ACHN (cell line): ENCODE measurements at places on chromosomes 4 and X.

DNA sequence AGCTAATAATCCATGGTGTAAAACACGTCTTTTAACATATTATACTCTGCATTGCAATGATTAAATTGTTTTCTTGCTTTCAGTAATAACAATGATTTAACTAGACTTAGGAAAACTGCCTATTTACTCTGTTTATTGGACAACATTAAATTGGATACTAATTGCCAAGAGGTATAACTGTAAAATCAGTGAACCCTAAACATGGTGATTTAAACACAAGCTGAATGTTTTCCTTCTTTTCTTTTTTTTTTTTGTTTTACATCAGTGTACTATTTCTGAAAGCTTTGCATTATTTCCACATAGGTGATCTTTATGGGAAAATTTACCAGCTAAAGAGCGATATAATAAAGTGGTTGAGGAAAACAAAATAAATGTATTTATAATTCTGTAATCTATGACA lies 276.7 kb downstream of the PCDH7 start:
- no peak for DNase-seq

- DNase-seq, result no peak
Observed at GRCh38 chr4:76279462-76279861, 27.1 kb upstream of the STBD1 start.

DNA sequence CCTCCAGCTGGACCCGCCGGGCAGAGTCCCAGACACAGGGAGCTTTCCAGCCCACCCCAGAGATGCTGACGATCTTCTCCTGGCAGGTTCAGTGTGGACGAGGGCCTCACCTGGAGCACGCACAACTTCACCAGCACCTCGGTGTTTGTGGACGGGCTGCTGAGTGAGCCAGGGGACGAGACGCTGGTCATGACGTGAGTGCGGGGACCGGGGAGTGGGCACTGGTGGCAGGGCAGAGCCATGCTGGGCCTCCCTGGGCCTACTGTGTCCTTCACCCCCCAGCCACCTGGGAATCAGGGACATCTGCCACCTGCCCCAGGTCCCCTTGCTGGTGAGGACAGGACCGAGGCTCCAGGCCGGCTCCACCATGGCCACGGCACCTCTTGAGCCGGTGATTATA lies 235.6 kb downstream of the AFAP1 start:
- no peak for DNase-seq

GRCh38 chr4:156223985-156224384 lies 270.3 kb upstream of the CTSO start:
- DNase-seq, result no peak

DNA sequence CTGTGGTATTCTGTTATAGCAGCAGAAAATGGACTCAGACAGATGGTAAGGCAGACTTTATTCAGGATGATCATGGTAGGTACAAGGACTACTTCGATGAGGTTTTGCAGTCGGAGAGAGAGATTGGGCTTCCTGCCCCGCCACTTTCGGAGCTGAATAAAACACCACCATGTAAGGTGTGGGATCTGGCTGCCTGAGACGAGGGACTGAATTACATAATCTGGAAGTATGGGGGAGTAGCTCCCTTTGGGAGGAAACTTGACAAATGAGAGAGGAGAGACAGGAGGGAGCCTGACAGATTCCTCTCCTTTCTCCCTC lies 255.5 kb upstream of the GATB start:
- no peak for DNase-seq

- DNase-seq, result no peak
Observed at GRCh38 chr4:153969542-153969941, 180.7 kb upstream of the SFRP2 start.

DNA sequence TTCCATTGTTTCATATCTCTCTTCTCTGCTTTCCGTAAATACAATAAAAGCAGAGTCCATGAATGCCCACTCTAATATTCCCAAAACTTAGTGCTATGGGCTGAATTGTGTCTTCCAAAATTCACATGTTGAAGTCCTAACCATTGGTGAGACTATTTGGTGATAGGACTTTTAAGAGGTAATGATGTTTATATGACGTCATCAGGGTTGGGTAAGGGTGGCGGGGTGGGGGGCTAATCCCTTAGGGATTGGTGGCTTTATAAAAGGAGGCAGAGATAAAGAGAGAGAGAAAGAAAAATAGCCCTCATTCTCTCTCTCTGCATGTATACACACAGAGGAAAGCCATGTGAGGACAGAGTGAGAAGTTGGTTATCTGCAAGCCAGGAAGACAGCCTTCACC lies 722.2 kb downstream of the DMD start:
- no peak for DNase-seq

- DNase-seq, result no peak
Observed at GRCh38 chr4:3384391-3384770, 57.4 kb upstream of the HGFAC start.

DNA sequence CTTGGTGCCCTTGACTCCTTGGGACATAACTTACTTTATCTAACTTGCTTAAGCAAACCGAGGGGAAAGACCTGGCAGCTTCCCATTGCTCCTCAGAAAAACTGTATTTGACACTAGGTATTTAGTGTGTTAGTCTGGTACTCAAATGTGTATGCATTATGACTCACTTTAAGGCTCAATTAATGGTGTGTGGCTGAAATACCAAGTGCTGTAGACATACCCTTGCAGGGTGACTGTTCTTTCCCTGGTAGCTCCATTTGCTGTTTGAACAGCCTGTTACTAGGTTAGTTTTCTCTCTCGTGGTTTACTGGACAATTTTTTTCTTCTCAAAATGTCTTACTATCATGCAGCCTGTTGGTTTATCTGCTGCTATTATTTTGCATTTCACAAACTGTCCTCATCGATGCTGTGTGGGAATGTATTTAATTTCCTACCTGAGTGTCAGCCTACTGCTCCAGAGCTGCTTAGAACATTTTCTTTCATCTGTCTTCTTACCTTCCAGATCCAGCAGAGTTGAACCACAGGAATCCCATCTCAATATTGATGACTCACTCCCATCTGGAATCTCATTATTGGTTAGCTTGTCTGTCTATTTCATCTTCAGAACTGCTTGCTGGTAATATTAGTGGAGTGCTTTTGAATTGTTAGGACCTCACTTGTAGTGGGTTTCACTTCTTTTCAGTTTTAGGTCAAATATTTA lies 158.0 kb upstream of the FAT1 start:
- DNase-seq, result peak; percentile 70

DNA sequence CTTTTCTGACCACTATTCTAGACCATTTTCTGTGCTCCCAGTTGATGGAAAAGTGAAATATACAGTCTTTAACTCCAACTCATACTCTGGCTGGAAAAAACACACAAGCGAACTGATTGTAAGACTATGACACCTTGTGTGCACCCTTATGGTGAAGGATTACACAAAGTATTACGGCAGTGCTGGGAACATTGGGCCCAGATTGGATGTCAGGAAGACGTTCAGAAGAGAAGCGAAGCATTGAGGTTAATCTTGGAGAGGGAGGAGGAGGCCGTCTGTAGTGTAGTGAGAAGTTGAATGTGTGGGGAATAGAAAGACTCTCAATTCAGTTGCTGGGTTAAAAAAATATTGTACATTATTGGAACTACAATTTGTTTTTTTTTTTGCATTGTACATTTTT lies 50.0 kb downstream of the GRIA2 start:
- DNase-seq, result no peak

DNA sequence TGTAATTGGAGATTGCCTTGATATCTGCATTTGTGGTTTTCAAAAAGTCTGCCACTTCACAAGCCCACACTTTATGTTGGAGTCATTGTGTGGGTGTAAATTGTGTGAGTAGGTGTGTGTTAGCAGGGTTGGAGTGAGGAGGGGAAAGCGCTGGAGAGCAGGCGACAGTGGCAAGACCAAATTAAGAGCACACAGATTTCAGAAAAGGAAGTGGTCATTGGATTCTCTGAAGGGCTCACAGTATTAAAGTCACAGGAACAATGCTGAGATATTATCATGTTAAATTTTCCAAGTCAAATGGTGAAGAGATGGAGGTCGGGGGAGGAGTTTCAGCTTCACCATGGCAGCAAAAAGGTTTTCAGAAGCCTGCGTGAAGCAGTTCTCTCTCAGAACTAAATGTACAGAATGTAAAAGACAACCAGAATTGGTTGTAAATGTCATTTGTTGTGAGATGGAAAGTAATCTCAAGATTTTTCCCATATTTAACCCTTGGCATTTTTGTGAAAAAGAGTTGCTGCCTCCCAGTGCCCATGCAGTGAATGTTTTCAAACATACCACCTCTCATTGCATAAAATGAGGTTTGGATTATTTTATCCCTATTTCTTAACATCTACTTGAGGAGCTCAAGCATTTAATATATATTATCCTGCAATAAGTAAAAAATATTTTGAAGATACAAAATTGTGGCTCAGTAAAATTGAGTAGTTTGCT lies 265.9 kb downstream of the ZNF674 start:
- DNase-seq, result no peak

GRCh38 chr4:99408346-99408745 lies 26.8 kb downstream of the ADH7 start:
- DNase-seq, result no peak

DNA sequence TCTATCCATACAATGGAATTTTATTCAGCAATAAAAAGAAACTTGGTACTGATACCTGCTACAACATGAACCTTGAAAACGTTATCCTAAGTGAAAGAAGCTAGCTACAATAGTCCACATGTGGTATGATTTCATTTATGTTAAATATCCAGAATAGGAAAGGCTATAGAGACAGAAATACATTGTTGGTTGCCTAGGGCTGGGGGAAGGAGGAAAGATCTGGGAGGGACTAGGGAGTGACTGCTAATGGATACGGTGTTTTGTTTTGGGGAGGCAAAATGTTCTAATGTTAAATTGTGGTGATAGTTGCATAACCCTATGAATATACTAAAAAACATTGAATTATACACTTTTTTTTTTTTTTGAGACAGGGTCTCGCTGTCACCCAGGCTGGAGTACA lies 141.1 kb upstream of the ARX start:
- DNase-seq, result no peak

GRCh38 chr4:66804979-66805378 lies 740.3 kb downstream of the CENPC start:
- no peak for DNase-seq

DNA sequence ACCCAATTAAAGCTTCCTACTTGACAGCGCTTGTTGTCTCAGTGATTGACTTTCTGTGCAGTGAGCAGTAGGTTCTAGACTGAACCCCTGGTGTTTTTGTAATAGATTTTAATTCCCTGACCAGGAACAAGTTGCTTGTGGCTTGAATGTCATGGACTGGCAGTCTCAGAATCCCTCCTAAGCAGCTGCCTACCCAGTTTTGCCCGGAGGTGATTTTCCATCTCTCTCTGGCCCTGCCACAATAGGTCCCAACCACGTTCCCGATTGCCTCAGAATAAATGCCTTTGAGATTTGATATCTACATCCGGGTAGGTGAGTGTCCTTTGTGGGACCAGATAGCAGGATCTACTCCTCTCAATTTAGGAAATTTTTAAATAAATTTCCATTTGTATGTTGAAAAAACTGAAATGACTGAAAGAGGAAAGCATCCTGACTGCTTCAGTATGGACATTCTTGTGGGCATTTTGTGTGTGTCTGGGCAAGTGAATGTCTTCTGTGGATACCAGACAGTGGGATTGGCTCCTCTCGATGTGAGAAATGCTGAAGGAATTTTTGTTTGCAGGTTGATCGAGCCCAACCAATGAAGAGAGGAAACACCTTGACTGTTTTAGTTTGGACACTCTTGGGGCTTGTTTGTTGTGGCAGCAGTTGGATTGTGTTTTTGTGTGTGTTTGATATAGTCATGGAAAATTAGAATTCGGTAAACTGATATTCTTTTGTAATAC lies 1607.4 kb downstream of the C4orf33 start:
- no peak for DNase-seq

- DNase-seq, result no peak
Observed at GRCh38 chr4:87489678-87490077, 39.5 kb downstream of the SPARCL1 start.

DNA sequence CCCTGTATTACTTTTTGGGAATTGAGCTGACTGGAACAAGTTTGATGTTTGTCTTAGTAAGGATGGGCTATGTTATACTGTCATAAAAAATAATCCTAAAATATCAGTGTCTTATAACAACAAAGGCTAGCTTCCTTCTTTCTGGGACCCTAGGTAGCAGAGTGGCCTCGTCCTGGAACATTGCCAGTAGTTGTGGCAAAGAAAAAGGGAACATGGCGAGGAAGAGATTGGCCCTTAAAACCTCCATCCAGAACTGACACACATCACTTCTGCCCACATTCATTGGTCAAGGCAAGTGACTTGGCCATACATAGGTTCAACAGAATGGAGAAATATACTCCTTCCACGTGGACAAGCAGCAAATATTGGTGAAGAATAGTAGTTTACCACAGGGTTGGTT lies 287.9 kb downstream of the PPP1R2C start:
- no peak for DNase-seq

- peak; percentile 46 for DNase-seq
Observed at GRCh38 chr4:47032405-47033106, 1.2 kb downstream of the GABRB1 start.

- no peak for DNase-seq
Observed at GRCh38 chr4:22500128-22500611, 15.7 kb downstream of the ADGRA3 start.

DNA sequence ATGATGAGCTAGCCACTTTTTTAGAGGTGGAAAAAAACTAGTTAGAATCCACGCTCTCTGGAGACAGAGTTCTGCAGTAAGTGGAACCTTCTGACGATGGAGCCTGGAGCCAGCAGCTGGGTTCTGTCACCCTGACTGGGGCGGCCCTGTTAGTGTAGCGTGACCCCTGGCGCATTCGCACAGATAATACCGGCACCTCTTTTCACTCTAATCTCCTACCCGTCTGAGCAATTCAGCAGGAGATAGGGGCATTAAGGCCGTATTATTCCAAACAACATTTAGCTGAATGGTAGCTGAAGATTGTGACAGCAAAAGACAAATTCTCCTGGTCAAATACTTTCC lies 292.6 kb downstream of the FBXO8 start:
- no peak for DNase-seq

- DNase-seq, result no peak
Observed at GRCh38 chr4:186831574-186831973, 107.9 kb upstream of the FAT1 start.

GRCh38 chrX:71181558-71181909 lies 36.9 kb downstream of the NLGN3 start:
- no peak for DNase-seq

GRCh38 chrX:108064613-108065012 lies 19.7 kb downstream of the VSIG1 start:
- DNase-seq, result no peak

DNA sequence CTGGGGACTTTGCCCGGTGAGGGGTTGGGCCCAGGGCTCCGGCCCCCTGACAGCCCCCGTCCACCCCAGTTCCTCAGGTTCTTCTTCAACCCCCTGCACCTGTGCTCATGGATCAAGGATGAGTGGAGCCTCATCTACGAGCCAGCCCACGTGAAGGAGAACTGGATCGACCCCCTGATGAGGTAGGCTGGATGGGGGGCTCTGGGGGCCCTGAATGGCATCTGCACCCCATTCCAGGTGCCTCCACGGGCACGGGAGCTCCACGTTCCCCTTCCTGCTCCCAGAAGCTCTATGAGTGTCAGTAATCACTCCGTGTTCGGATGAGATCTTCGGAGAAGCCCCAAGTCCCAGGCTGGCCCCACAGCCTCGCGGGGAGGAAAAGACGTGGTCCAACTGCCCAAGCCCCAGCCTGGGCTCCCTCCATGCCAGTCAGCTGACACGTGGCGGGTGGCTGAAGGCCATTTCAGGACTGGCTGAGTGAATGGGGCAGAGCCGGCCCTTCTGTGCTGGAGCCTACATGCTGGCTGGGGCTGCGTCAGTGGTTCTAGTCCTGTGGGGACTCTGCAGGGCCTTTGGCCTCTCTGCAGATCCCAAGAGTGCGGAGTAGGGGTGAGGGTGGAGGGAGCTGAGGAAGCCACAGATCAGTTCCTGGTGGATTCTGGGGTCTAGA lies 24.4 kb downstream of the CFAP99 start:
- DNase-seq, result no peak

GRCh38 chr4:12701384-12701783 lies 782.8 kb downstream of the RAB28 start:
- no peak for DNase-seq
